Activated T-cell treated with anti-CD3 and anti-CD28 coated beads, Interleukin-2, amount 50 U/mL, for 4 hours (primary cell): ENCODE measurements at places on chromosomes 11 and 22. TPM values are rescaled to one million over a fixed set of nuclear protein-coding genes. Genes with fewer than 3 reads are reported as not detected.

ANO3 gene
- total RNA-seq = not detected

TMEM45B gene
- total RNA-seq = 0.16 TPM

DNA sequence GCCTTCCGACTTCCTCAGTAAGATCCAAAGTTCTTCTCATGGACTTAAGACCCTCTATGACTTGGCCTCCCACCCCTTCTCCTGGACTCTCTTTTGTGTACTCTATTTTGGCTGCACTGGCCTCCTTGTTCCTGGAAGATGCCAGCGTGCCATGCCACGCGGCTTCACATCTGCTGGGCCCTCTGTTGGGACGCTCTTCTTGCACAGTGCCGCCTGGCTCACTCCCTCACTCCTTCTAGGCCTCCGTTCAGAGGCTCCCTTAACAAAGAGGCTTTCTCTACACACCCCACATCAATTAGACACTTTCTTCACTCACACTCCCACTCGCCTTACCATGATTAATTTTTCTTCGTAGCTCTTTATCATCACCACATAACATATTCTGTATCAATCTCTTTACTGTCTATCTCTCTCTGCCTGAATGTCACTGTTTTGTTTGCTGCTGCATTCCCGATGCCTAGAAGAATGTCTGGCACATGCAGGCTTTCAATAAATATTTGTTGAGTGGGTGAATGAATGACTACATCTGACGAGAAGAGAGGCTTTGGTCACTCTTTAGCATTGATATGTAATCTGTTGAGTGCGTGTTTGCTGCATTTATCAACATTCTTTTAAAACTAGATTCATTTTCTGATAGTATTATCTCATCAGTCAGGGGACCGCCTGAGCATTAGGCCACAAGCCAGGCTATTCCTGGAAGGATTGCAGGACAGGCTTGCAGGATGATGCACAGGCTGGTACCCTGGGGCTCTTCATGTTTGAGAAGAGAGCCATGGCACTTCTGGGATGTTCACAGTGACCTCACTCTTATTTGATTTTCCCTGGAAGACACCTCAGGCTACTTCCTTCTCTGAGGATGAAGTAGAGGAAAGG is 60.6 kb upstream of the AMPD3 start:
- no peak for DNase-seq

DNA sequence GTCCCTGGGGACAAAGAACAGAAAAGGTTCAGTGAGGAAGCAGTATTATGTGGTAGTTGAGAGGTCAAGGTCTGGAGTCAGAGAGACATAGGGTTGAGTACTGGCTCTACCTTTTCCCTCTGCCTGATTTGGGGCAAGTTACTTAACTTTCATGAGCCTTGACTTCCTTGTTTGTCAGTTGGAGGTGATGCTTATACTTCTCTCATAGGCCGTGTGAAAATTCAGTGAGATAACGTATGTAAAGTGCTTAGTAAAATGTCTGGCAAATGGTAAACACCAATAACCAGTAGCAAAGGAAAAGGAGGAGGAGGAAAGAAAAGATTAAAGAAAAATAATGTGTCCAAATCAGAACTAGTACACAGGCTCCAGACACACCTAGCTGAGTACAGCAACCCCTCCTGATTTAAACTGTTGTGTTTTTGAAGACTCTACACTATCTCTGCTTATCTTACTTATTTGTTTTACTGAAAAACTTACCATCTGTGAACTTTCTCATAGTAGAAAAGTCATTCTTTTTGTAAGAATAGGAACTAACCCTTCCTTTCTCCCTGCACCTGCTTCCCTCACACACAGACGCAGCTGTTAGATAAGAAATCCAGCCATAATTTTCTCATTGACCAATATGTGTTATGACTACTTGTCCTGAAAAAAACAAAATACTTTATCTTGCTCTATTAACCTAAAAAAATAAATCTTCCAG is 126.9 kb downstream of the CD44 start:
- no peak for DNase-seq

- no peak for DNase-seq
These were observed 23.7 kb downstream of the WBP2NL start for GRCh38 chr22:42022162-42022847.

- peak; percentile 78 for DNase-seq
These were observed 2.2 kb upstream of the RPS19BP1 start for GRCh38 chr22:39534591-39535356.

- DNase-seq = peak; percentile 59
These were observed 64.3 kb downstream of the ETS1 start for GRCh38 chr11:128522943-128523518.

DNA sequence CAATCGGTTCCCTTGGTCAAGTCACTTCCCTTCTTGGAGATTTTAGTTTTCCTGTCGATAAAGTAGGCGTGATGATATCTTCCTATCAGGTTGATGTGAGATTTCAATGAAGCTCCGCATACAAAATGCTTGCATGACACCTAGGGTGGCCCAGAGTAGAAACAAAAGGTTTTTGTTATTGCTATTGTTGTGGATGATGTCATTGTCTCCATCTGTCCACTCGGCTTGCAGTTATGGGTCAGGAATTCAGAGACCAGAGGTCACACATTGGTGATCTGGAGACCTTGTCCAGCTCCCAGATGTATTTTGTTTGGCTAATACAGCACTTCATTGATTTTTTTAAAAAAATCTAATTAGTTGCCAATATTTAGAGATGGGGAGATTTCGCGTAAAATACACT is 382.1 kb downstream of the MN1 start:
- no peak for DNase-seq

DNA sequence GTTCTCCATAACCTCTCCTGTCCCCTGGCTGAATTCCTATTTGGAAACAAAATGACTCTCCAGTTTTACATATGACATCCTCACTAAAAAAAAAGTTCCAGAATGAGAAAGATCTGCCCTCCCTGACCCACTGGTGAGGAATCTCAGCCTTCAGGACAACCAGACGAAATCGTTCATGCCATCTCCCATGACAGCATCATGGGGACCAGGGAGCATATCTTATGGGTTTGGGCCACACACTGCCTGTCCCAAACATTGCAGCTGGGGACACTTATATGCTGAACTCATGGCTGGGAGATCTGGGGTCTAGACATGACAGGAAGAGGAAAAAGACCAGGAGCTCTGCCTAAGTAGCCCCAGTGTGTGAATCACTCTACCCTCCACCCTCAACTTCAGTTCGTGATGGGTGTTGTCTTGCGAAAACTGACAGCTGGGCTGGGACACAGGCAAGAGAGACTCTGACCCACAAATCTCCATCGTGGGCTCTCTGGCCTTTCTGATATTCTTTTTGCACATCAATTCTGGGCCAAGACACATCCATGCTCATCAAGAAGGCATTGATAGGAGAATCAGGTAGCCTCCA is 102.0 kb downstream of the ZNF280B start:
- DNase-seq = no peak

DNA sequence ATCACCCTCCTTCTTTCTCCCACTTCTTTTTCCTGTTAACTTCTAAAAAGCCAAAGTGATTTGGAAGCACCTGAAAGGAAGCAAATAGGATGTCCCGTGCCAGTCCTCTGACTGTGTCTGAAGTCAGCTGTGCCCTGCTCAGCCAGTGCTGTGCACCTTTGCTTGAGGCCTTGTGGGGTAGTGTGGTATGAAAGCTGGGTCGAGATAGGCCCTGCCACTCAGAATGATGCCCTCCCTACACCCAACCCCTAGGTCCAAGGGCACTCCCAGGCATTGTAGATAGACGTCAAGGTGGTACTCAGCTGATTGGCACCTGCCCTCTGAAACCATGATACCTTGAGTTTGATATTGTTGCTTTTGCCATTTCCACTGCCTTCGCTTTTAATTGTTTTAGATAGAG is 83.6 kb upstream of the RASSF10 start:
- DNase-seq = no peak

GRCh38 chr11:102323542-102324251 is 6.4 kb downstream of the BIRC3 start:
- DNase-seq = no peak
